ENCODE measurements at places on chromosomes 12 and 14.
A peak's percentile ranks its signal among the peaks of the same experiment; 100 is the strongest.

DNA sequence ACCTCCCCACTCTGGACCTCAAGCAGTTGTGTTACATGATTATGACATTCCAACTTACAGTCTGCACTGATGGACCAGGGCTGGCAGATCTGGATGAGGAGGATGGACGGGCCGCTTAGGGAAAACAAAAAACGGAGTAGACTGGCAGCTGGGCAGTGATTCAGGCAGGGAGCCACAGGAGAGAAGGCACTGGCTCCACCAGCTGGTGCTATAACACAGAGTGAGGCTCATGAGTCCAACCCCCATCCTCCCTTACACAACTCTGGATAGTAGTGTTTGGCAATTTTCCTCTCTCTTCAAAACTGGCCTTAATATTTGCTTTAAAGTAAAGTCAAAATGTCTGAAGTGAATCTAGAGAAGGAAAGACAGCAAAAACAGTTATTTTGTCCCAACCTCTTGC, 9.7 kb upstream of the RIC8B start:
- DNase-seq: no peak

DNA sequence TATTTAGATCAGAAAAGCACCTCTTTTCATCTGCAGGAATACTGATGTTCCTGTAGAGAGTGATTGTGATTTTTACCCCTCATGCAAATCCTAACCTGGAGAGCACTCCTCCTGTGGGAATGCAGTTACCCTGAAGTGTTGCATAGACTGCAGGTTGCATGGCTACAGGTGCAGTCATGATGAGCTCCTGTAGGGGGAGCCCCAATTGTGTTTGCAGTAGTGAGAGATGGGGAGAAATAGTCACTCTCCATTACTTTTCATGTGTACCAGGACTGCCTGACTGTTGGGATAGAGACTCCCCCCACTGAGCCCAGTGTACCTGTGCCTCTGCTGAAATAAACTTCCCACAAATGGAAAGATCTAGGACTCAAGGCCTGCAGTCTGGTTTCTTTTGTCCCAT, 1086.5 kb downstream of the SLC6A15 start:
- DNase-seq: no peak

DNA sequence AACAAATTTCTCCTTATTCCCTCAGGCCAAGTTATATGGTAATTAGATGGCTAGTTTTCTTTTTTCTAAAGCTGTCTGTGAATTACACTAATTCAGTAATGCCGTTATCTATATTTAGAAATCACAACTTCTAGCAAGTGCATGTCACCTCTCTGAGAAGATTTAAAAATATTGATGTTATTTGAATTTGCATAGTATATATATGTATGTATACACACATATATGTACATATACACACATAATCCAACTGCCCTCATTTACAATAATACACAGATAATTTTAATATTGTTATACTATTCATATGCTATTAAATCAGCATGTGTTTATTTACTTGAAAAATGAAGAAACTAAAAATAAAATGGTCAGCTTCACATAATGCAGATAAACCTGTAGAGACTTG, 563.9 kb downstream of the SLC16A7 start:
- DNase-seq: no peak

DNA sequence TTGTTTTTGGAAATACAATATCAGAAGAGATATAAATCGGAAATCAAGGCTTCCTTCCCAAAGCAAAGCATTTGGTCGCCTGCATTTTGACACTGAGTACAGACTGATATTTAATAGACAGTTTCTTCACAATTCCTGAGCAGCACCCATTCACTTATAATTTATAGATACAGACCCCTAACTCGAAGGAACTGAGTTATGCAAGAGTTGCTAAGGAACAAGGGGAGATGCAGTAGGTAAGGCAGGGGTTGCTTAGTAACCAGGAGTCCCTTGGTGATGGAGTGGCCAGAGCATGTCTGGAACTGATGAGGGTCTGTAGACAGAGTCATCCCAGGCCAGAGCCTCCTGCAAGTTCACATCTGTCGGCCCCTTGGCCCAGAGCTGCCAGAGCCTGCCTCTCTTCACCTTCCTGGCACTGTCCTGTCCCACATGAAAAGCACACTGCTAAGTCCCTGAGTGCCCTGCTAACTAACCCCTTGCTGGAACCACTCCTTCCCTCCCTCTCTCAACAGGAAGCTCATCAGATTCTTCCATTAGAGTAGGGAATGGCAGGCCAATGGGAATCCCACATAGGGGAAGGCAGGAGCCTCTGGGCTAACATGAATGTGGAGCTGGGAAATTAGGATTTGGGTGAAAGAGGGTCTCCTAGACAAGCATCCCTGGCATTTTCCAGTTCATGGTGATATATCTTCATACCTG, 3.6 kb upstream of the DHRS2 start:
- no peak for DNase-seq

GRCh38 chr12:70260646-70261045, 17.4 kb downstream of the CNOT2 start:
- DNase-seq: no peak

GRCh38 chr12:89352492-89353187, at the start of gene DUSP6:
Gene DUSP6 (minus strand): TSS chr12:89352501. CDS start chr12:89352039, 462 bp downstream.
- DNase-seq: peak; percentile 71

DNA sequence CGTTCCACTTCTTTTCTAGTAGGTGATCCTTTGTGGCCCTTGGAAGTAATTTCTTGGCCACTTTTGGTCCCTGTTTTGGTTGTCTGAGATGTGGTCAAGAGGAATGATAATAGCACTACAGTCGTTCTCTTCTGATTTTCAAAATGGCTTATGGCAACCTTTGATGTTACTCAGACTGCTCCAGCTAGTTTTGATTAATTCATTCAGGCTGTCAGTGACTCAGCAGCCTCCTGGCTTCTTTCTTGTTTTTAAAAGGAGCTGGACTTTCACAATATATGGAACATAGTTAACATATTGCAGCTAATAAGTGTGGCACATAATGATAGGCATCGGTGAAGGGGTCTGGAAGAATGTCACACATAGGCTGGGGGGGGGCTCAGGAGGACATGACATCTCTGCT, 47.3 kb downstream of the WDR20 start:
- no peak for DNase-seq

DNA sequence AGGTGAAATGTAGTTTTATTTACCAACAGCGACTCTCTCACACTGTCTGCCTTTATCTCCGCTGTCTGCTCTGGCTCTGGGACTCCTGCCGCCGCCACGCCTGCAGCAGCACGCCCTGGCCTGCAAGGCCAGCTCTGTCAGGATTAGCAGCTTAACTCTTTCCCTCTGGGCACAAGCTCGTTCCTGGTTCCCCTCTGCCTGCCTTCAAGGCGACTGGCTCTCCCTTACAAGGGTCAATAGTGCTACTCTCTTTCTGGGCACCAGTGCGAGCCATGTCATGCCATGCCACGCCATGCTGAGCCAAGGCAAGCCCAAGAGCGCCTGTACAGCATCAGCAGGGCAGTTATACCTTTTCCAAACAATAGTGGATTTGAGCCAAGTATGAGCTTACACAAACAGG, 3.6 kb upstream of the CLEC2B start:
- DNase-seq: no peak

DNA sequence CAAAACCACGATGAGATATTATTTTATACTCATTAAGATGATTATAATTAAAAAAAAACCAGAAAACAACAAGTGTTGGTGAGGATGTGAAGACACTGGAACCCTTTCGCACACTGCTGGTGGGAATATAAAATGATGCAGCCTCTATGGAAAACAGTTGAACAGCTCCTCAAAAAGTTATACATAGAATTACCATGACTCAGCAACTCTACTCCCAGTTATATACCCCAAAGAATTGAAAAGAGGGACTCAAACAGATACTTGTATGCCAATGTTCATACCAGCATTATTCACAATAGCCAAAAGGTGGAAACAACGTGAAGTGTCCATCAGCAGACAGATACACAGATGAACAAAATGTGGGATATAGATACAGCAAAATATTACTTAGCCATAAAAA, 53.1 kb downstream of the TAOK3 start:
- no peak for DNase-seq

GRCh38 chr14:64953661-64954060, 11.1 kb upstream of the GPX2 start:
- no peak for DNase-seq

- DNase-seq: no peak
Observed at GRCh38 chr12:131390412-131391334, 320.2 kb upstream of the SFSWAP start.

DNA sequence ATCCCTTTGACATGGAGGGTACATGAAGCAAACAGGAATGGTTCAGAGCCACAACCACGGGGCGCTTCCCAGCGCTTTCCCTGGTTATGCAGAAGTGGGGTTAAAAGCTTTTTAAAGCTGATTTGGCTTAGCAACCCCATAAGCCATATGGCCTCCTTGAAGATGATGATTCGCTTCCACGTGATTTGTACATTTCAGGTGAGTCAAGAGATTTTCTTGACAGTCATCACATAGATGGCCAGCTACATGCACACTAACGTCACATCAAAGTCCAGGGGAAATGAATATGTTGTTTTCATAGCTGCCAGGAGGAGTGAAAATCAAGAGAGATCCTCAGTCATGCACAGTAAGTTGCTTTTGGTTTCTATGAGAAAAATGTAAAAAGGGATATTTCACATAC, 309.7 kb downstream of the TMEM132D start:
- no peak for DNase-seq

- no peak for DNase-seq
Observed at GRCh38 chr14:71658261-71658860, 273.9 kb upstream of the RGS6 start.

- DNase-seq: no peak
Observed at GRCh38 chr14:65357113-65357512, 55.4 kb upstream of the FUT8 start.

DNA sequence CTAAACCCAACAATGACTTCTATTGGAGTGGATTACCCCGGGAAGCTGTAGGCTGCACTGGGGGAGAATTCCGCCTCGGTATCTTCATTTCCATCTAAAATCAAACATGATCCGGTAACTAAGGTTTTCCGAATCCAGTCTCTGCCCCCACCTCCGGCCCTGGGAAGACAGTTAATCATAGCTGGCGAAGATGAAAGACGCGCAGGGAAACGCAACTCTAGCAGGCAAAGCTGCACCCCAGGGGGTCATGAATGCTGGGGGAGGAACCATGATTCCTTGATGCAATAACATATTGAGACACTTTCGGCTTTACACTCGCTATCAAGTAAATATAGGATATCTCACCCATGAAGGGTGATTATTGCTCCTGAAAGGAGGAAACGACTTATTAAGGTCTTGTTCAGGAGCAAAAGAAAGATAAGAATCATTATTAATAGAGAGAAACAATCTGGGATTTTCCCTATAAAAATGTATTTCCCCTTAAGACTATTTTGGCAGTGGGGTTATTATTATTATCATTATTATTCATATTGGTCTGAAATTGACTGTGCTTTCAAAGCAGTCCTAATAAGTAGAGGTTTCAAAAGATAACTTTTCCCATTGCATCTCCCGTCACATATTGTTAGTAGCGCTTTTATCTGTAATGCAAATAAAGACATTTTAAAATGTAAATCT, 614.9 kb downstream of the VRK1 start:
- no peak for DNase-seq

GRCh38 chr12:131217024-131217586, 263.4 kb downstream of the ADGRD1 start:
- no peak for DNase-seq

DNA sequence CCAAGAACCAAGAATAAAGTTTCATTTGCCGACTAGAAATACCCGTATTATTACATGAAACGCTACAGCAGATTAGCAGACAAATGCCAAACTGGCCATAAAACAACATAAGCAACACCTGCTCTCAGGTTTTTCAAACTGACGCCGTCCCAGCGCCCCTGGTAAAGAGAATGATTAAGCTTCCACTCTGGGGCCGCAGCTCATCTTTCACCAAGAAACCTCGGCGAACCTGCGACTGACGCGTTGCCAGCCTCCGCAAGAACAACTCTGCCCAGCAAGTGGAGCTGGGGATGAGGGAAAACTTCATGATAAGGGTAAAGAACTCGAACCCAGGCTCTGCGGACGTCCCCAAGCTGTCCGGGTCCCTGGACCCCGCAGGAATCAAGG, 530 bp downstream of the ARL1 start:
- no peak for DNase-seq

- DNase-seq: peak; percentile 40
Observed at GRCh38 chr14:75230140-75230792, 48.4 kb upstream of the FOS start.

DNA sequence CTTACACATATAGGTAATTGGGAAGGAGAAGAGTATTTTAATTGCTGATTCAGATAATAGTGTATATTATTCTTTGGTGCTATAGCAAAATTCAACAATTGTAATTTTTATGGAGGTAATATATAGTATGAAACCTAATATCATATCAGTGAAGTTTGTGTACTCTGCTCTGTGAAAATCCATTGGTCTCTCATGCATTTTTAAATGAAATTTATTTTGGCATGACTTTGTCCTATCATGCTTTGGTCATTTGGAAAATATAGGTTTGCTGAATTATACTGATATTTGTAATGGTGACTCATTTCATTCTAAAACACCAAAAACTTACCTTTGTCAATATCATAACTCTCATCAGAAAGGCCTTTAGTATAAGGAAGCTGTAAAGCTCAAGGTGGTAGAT, 962.0 kb upstream of the NOVA1 start:
- DNase-seq: no peak

- DNase-seq: no peak
Observed at GRCh38 chr12:25135531-25136154, 59.3 kb downstream of the DNAI7 start.

GRCh38 chr12:115609347-115609746, 668.1 kb downstream of the MED13L start:
- no peak for DNase-seq

DNA sequence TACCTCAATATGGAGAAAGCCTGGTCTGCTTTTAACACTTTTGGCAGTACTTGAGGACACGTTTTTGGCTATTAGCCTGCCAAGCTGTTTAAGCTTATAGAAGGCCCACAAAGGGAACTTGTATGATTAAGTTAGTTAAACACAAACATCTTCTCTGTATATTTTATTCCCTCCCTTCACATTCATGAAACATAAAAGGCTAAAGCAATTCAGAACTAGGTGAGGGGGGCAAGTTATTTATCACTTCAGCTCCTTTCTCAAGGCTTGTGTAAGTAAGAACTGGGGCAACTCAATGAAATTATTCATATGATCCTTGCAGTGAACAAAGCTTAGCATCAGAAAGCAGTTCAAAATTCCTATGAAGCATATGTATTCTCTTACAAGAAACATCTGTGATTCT, 7.5 kb downstream of the PRICKLE1 start:
- DNase-seq: no peak

DNA sequence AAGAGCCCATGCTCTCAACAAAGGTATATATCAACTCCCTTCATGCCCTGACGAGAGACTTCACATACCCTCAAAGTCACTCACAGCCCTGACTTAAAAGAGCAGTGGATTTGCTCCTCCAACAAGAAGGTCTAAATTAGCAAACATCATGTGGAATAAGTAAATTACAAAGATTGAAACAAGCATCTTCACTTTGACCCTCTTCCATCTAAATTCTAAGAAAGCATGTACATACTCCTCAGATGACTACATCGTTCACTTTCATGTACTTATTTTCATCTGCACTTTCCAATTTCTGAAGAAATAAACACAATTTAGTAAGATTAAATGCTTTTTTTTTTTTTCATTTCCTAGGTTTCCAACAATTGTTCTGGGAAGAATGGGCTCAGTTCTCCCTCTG, 38.6 kb upstream of the KRR1 start:
- DNase-seq: no peak

- DNase-seq: no peak
Observed at GRCh38 chr12:62668782-62669181, 202.2 kb downstream of the MON2 start.

GRCh38 chr14:103594265-103594664, 31.5 kb downstream of the COA8 start:
- no peak for DNase-seq
